Suprapubic skin (tissue), 4 donors: ENCODE measurements at places on chromosomes 4 and X. TPM values are rescaled to one million over a fixed set of nuclear protein-coding genes. Genes with fewer than 3 reads are reported as not detected.

- peaks cover 19% of the 10 kb centered on the region for H3K4me1 ChIP-seq
- no peak overlapping the region for H3K27ac ChIP-seq
- DNase-seq: no peak
- peak overlapping the region; percentile 18 for H3K4me3 ChIP-seq
These were observed 39.2 kb downstream of the ARHGAP24 start for GRCh38 chr4:85514117-85514516.

GRCh38 chr4:184122631-184123408 lies 94.9 kb downstream of the ENPP6 start:
- H3K27ac ChIP-seq: no peak overlapping the region
- DNase-seq: no peak
- no peaks in the 10 kb centered on the region for H3K36me3 ChIP-seq
- no peak overlapping the region for H3K4me3 ChIP-seq
- no peaks in the 10 kb centered on the region for H3K27me3 ChIP-seq
- no peaks in the 10 kb centered on the region for H3K4me1 ChIP-seq

DNA sequence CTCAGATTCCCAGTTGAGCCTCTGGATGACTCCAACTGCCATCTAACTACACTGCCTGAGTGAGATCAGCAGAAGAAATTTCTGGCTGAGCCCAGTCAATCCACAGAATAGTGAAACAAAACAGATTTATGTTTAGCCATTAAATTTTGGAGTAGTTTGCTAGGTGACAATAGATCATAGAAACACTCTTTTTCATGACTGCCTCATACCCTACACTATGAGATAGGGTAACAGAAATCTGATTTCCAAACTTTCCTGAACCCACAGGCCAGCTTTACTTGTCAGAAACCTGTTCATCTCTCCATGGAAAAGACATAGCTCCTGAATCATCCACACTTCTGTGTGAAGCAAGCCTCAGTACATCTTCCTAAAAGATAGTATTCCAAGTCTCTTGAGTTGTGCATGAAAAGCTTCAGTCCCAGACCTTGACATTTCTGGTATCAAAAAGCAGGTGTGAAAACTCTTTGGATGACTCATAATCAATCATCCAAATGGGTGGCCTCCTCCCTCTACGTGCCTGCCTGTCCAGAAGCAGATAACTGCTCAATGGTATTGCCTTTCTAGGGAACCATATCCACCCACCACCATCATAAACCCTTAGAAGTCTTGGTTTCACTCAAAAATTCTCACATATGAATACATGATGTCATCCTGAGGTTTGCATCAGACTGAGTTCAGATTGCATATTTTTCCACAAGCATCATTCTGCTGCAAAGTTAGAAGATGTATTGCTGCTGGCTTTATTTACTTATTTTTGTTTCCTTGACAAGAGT lies 47.5 kb upstream of the RAP2C start:
- H3K4me3 ChIP-seq: no peak overlapping the region
- peaks cover 14% of the 10 kb centered on the region for H3K4me1 ChIP-seq
- no peak overlapping the region for H3K27ac ChIP-seq
- H3K36me3 ChIP-seq: no peaks in the 10 kb centered on the region

DNA sequence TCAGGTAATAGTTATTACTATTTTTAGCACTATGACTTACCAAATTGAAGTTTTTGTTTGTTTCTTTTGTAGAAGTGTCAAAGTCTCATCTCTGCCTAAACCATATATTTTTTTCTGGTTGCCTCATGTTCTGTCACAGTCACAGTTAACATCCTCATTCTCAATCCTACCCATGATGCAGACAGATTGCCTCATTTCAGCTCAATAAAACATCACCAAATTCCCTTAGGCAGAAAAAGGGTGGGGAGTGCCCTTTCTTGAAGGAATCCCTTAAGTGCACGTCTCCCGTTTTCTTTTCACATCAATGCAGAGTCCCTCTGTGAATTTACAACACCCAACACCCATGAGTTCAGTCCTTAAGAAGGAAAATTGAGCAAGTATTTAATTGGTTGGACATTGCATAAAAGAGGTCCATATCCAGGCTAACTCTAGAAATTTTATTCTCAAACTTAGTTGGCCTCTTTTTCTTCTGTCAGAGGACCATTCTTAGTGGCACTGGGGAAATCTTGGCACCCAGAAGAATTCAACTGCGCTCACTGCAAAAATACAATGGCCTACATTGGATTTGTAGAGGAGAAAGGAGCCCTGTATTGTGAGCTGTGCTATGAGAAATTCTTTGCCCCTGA lies 103.7 kb upstream of the BMPR1B start:
- H3K36me3 ChIP-seq: peaks cover 23% of the 10 kb centered on the region
- H3K27me3 ChIP-seq: no peaks in the 10 kb centered on the region
- no peak for DNase-seq
- H3K27ac ChIP-seq: no peak overlapping the region
- H3K4me1 ChIP-seq: no peaks in the 10 kb centered on the region

GRCh38 chr4:99845708-99846469 lies 29.3 kb downstream of the DAPP1 start:
- no peaks in the 10 kb centered on the region for H3K36me3 ChIP-seq
- DNase-seq: no peak
- H3K4me1 ChIP-seq: no peaks in the 10 kb centered on the region
- no peak overlapping the region for H3K27ac ChIP-seq
- no peaks in the 10 kb centered on the region for H3K27me3 ChIP-seq

DNA sequence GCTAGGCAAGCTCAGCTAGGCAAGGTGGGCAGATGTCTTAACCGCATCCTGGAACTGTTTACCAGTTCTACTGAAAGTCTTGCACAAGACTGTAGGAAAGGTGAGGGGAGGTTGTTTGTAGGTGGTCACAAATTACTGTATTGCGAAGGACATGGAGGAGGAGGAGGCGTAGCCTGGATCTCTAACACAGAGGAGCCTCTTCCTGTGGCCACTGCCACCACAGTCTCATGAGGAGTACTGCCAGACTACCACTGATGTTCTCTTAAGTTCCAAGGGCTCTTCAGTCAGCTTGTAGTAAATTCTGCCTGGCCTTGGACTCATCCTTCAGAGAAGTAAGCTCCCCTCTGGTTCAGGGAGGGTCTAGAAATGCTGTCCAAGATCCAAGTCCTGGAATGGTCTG lies 258.6 kb downstream of the FAT4 start:
- no peak for DNase-seq

DNA sequence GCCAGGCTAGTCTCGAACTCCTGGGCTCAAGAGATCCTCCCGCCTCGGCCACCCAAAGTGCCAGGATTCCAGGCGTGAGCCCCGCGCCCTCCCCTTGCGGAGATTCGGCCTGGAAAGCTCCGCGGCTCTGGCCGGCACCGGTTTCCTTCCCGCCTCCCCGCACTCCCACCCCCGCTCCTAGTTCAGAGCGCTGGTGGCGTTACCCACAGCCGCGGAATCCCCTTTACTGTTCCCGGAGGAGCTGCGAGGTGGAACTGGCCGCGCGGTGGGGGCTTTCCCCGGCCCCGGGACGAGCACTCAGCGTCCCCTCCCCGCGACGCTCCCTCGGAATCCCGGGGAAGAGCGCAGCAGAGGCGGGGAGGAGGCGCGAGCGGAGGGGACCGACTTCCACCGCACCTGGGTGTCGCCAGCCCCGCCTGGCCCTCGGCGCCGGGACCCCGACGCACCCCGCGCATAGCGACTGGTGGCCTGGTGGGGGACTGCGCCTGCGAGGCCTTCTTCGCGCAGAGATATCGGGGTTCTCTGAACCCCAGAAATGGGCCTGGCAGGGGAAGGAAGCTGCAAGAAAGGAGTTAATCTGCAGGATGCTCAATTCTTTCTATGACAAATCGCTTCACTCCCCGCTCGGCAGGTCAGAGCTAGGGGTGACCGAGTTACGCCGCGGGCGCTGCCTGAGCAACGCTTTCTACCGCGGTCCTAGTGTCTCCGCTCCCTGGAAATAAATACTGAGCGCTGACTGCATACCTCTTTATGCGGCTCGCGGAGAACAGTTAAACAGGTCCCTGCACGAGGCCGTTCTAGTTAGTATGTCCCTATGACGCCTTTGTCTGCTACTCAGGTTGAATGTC lies 14.6 kb upstream of the SLC25A4 start:
- H3K27ac ChIP-seq: no peak overlapping the region
- no peak for DNase-seq
- peak overlapping the region; percentile 67 for H3K4me3 ChIP-seq
- peaks cover 27% of the 10 kb centered on the region for H3K27me3 ChIP-seq

DNA sequence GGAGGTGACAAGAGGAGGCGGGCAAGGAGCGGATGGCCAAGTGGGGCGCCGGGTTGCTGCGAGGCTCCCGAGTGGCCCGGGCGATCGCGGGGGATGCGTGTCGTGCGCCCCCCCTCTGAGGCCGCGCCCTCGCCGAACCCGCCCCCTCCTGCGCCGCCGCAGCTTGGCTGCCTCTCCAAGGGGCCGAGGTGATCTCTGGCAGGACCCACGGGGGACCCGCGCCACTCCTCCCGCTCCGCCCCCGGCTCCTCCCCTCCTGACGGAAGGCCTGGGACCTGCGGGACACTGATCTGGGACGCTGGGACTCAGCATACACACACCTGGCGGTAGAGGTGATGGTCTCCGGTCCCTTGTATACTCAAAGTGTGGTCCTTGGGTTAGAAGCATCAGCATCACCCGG lies 21.9 kb upstream of the FAM47C start:
- H3K36me3 ChIP-seq: no peaks in the 10 kb centered on the region
- H3K27ac ChIP-seq: no peak overlapping the region
- H3K4me1 ChIP-seq: no peaks in the 10 kb centered on the region
- peaks cover 7% of the 10 kb centered on the region for H3K27me3 ChIP-seq

GRCh38 chr4:20787940-20788665 lies 87.8 kb downstream of the PACRGL start:
- no peaks in the 10 kb centered on the region for H3K36me3 ChIP-seq
- no peaks in the 10 kb centered on the region for H3K27me3 ChIP-seq
- H3K4me3 ChIP-seq: no peak overlapping the region
- no peak for DNase-seq
- no peaks in the 10 kb centered on the region for H3K4me1 ChIP-seq

DNA sequence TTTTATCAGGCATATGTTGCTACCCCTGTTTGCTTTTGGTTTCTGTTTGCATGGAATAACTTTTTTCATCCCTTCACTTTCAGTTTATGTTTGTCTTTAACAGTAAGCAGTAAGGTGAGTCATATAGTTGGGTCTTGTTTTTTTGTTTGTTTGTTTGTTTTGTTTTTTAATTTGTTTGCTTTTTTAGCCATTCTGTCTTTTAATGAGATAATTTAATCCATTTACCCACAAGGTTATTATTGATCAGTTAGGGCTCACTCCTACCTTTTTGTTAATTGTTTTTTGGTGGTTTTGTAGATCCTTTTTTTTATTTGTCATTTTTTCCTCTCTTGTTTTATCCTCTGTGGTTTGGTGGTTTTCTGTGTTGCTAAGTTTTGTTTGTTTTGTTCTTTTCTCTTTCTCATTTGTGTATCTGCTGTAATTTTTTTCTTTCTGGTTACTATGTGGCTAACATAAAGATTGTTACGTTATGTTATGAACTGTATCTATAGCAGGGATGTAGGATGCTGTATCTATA lies 379.5 kb upstream of the MAD2L1 start:
- DNase-seq: no peak
- H3K27me3 ChIP-seq: no peaks in the 10 kb centered on the region
- H3K4me3 ChIP-seq: no peak overlapping the region
- no peaks in the 10 kb centered on the region for H3K36me3 ChIP-seq
- no peaks in the 10 kb centered on the region for H3K4me1 ChIP-seq

DNA sequence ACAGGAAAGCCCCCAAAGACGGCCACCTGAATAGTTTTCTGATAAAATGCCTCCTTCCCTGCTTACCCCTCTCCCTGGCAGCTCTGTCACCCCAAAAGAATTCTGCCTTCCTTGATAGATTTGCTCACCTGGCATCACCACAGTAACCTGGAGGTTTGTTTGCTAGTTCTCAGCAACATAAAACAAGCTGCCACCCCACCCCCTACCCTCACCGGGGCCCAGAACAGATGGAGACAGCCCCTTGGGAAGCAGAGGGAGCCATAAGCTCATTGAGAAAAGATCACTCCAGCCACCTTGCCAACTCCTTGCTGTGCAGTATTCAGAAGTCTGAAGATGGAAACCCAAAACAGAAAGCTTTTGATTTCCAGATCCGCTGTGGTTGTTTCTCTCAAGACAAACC lies 108.6 kb downstream of the DHX15 start:
- H3K27ac ChIP-seq: no peak overlapping the region
- H3K4me3 ChIP-seq: no peak overlapping the region
- peaks cover 28% of the 10 kb centered on the region for H3K4me1 ChIP-seq
- peaks cover 27% of the 10 kb centered on the region for H3K27me3 ChIP-seq
- no peaks in the 10 kb centered on the region for H3K36me3 ChIP-seq

- no peak for DNase-seq
- H3K36me3 ChIP-seq: no peaks in the 10 kb centered on the region
- H3K4me3 ChIP-seq: no peak overlapping the region
These were observed 10.9 kb downstream of the GAB1 start for GRCh38 chr4:143347484-143348111.

DNA sequence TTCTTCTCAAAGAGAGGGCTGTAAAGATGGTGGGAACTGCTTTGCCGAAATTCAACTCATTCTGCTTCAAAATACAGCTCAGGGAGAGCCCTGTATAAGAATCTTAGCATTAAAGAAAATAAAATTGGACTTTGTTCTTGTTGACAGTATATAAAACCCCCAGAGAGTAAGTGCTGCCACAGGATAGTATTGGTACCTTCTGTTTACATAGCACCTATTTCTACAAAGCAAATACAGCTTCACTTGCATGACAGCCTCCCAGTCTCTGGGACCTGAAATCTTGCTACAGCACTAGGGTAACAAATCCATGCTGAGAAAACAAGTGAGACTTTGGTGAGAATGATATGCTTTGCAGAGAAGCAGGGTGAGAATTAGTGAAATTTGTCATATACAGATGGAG lies 428.6 kb downstream of the ADGRL3 start:
- no peaks in the 10 kb centered on the region for H3K4me1 ChIP-seq
- no peaks in the 10 kb centered on the region for H3K27me3 ChIP-seq
- H3K36me3 ChIP-seq: no peaks in the 10 kb centered on the region
- H3K4me3 ChIP-seq: no peak overlapping the region
- no peak for DNase-seq

GRCh38 chr4:76074468-76074867 lies at the start of gene ART3:
Gene ART3, plus strand, starts transcription at chr4:76074709. Its CDS starts 1,181 bp downstream, at chr4:76075890.
- no peak for DNase-seq
- H3K36me3 ChIP-seq: no peaks in the 10 kb centered on the region
- no peak within 1 kb of the TSS for H3K27ac ChIP-seq

DNA sequence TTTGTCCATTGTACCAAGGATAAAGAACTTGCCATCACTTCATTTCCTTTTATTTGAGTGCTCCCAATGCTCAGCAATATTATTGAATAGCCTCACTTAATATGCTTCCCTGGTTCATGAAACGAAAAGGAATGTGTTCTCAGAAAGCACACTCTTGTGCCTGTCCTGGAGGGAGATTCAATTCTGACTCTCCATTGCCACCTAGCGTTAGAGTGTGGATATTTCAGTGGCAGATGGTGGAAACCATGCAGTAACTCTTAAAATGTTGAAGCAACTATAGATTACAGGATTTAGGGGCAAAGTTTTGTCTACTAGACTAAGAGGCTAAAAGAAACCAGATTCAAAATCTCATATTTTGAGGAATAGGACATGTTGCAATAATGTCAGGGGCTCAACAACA lies 36.0 kb downstream of the GAB3 start:
- H3K27me3 ChIP-seq: no peaks in the 10 kb centered on the region
- no peak overlapping the region for H3K27ac ChIP-seq
- no peaks in the 10 kb centered on the region for H3K36me3 ChIP-seq

GRCh38 chr4:37388681-37389365 lies 144.3 kb downstream of the NWD2 start:
- DNase-seq: no peak
- H3K27ac ChIP-seq: no peak overlapping the region
- H3K4me1 ChIP-seq: peaks cover 7% of the 10 kb centered on the region
- no peaks in the 10 kb centered on the region for H3K36me3 ChIP-seq
- H3K27me3 ChIP-seq: no peaks in the 10 kb centered on the region

Gene CLDN2
- not detected for total RNA-seq

Gene SPANXA2
- not detected for total RNA-seq

Gene ATOH1
- total RNA-seq: not detected

Gene YY2
- total RNA-seq: 4.5 TPM

Gene NOX1
- total RNA-seq: not detected

Gene XK
- 1.1 TPM for total RNA-seq

Gene AR
- 9.1 TPM for total RNA-seq

Gene ASB5
- total RNA-seq: not detected

Gene EMCN
- 5.3 TPM for total RNA-seq
